ENCODE measurements at places on chromosomes 13 and 19.

GRCh38 chr19:8529369-8530006 is 15.5 kb upstream of the ZNF414 start:
- no peak for DNase-seq

- DNase-seq: no peak
Measured at GRCh38 chr13:50122455-50122854, 107.2 kb downstream of the KCNRG start.

DNA sequence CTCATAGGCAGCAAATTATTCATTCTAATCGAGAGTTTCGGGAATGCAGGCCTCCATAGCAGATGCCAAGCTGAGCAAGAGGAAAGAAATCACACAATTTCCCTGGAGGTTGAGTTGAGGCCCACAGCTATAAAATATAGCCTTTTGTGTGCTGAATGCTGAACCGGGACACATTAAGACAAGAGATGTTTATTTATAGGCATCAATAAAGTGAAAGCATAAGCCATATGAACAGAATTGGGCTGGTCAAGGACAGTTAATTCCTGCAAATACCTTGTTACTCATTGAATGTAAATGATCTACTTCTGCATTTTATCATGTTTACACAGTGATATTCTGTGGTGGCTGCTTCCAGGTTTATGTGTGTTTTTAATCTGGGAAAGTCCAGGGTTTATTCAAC is 461.7 kb downstream of the KLF12 start:
- DNase-seq: no peak

DNA sequence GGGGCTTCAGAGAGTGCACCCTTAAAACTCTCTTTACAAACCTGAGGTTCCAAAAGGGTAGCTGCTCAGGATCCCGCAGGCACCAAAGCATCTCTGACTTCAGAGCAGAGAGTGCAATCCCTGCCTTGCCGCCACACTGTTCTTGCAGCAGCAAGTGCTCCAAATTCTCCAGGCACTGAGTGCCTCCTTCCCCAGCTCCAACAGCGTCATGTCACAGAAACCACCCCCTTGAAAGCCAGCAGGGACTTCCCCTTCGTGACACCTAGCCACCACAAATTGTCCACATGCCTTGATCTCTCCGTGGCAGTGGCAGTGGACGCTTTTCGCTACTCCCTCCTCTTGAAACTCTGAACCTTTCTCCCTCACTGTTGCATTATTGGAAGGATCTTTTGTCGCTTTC is 39.9 kb downstream of the MBNL2 start:
- no peak for DNase-seq

DNA sequence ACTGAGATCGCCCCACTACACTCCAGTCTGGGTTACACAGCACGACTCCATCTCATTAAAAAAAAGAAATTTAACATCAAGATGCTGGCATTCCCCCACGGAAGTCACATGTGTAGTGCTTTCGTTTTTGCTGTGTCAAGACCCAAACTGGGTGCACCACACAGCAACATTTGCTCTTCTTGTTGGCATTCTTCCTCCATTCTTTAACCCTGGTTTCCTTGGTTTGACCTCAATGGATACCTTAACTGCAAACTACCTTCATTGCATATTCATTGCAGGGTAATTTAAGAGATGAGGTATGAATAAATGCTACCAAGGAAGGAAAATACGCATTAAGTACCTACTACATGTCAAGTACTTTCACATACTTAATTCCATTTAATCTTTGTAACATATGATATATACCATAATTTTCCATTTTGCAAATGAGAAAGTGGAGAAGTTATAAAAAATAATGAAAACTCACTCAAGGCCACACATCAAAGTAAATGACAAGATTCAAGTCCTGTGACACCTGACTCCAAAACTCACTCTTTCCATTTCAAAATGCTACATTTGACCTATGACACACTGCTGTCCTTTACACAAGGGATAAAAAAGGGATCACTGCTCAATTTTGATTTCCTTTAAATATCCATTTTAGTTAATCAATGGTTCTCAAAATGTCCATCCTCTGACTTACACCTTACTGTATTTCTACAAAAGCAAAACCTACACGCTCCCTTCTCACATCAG is 59.2 kb downstream of the STK24 start:
- no peak for DNase-seq

DNA sequence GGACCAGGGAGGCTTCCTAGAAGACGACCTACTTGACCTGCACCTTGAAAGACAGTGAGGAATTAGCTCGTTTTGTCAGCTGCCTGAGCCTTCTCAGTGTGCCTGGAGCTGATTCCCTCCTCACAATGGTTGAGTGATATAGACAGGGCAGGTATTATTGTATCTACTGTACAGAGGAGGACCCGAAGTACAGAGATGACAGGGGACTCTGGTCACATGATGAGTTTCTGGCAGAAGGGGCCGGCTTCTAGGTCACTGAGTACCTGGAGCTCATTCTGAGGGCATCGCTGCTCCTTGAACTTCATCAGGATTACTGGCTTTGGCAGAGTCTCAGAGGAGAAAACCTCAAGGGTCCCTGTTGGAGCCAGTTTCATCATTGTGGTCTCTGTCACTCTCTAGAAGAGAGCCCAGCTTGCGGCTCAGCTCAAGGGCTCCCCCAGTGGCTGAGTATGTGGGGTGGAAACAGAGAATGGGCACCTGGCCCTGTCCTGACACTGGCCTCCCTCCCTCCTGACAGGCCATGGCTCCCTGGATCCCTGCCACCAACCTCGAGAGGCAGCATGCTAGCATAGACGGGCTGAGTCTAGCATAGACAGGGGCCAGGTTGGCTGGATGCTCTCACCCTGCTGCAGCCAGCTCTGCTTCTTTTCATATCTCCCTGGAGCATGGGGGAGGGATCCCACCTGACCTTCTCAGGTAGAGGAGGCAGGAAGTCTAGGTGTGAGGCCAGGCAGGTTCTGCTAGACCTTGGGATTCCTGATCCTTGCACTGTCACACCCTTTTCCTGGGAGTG is 38.7 kb downstream of the NFIX start:
- peak; percentile 65 for DNase-seq

DNA sequence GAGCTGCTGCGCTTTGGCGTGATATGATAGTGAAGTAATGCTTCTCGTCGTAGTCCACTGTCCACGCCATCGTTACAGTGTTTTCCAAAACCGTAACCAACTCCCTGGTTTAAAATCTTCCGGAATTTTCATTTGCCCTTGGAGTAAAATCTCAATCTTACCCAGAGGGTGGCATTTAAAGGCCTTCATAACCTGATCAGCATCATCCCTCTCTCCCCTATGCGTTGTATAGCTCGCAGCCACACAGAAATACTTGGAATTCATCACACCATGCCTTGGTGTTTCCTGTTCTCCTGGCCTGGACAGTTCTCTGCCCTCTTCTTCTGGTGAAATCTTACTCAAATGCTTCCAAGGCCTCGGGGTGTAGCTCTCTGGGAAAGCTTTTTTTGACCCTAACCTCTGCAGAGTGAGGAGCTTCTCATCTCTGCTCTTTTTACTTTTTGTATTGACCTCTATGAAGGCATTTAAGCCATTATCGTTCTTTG is 839 bp downstream of the MPHOSPH8 start:
- DNase-seq: peak; percentile 70

DNA sequence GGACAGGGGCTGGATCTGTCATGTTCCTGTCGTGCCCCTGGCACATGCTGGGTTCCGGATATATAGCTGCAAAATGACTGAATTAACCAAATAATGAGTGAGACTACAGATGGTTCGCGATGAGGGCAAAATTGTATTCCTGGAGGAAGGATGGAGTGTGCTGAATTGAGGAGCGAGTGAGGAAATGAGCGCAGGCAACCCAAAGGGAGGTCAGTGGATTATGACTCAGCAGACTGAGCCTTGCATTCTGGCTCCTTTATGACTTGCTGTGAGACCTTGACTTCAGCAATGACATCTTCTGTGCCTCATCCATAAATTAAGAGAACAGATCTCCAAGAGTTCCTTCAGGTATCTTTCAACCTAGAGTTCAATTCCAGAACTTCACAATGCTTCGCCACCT is 115.0 kb upstream of the CLDN10 start:
- no peak for DNase-seq

DNA sequence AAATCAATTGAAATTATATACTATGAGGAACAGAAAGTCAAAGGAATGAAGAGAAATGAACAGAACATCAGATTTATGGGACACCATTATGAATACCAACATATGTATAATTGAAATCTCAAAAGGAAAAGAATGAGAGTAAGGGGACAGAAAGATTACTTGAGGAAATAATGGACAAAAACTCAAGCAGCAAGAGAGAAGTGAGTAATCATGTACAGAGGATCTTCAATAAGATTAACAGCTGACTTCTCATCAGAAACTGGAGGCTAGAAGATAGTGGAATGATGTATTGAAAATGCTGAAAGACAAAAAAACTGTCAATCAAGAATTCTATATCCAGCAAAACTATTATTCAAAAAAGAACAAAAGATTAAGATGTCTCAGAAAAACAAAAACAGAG is 10.4 kb downstream of the MTUS2 start:
- DNase-seq: no peak

DNA sequence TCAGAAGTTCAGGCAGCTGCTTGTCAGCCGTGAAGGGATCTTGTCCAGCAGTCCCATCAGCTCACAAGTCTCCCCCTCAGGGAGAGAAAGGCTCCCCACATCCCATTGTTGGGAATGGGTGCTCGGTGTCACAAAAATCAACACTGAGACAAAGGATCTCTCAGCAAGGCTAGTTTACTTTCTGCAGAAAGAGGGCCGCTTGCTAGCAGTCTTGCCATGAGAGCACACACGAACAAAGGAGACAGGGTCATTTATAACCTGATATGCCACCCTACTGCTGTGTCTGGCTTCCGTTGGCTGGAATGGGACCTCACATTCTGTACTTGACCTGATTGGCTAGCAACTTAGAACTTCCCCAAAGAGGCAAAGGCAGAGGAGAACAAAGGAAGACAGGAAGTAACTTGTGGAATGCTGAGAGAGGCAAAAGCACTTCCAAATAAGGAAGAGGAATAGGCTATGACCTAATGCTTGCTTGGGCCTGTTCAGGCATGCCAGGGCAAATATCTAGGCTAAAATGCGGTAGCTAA is 8.7 kb upstream of the IGFL3 start:
- DNase-seq: peak; percentile 95

GRCh38 chr13:79508224-79508961 is 27.4 kb downstream of the NDFIP2 start:
- no peak for DNase-seq

- DNase-seq: no peak
Measured at GRCh38 chr19:4641132-4641531, 1.8 kb downstream of the TNFAIP8L1 start.

- peak; percentile 57 for DNase-seq
Measured at GRCh38 chr19:41588497-41589209, 12.7 kb downstream of the CEACAM21 start.

GRCh38 chr19:6481541-6482342 is at the start of gene DENND1C:
DENND1C (minus strand) TSS chr19:6481787; CDS start chr19:6481695, 92 bp downstream.
- peak; percentile 18 for DNase-seq

- no peak for DNase-seq
Measured at GRCh38 chr13:34322014-34322742, 504.2 kb downstream of the RFC3 start.

- peak; percentile 11 for DNase-seq
Measured at GRCh38 chr13:72004784-72005374, 137.9 kb upstream of the DACH1 start.

- DNase-seq: no peak
Measured at GRCh38 chr13:93397619-93398018, 171.0 kb downstream of the GPC6 start.

GRCh38 chr19:48830088-48830487 is 6.2 kb downstream of the HSD17B14 start:
- DNase-seq: no peak

DNA sequence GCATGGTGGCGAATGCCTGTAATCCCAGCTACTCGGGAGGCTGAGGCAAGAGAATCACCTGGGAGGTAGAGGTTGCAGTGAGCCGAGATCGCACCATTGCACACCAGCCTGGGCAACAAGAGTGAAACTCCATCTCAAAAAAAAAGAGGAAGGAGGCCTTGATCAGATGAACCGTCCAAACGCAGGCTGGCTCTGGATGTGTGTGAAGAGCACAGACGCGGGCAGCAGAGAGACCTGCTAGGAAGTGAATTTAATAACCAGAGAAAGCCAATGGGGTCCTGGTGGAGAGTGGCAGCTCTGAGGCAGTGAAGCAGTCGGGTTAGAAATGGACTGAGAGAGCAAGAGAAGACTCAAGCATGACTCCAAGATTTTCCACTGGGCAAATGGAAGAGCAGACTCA is 136.5 kb downstream of the RNF17 start:
- DNase-seq: no peak

DNA sequence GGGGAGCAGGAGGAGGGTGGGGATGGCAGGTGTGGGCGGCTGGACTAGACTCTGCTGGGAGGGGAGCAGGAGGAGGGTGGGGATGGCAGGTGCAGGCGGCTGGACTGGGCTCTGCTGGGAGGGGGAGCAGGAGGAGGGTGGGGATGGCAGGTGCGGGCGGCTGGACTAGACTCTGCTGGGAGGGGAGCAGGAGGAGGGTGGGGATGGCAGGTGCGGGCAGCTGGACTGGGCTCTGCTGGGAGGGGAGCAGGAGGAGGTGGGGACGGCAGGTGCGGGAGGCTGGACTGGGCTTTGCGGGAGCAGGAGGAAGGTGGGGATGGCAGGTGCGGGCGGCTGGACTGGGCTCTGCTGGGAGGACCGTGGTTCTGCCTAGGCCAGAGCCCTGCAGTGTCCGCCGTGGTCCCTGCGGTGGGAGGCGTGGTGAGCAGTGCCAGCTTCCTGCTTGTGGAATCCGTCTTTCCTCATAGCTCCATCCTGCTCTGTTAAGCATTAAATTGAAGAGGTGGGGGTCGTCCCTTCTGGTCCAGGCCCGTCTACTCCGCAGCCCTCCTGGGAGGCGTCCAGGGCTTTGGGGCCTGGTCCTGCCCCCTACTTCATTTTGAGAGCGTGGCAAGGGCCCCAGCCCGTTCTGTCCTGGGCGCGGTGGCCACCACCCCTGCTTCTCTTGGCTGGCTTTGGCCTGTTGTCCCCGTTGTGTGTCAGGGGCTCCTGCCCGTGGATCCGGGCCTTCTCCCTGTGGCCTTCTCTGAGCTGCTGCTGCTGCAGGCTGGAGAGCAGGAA is 4.7 kb downstream of the SPPL2B start:
- no peak for DNase-seq

DNA sequence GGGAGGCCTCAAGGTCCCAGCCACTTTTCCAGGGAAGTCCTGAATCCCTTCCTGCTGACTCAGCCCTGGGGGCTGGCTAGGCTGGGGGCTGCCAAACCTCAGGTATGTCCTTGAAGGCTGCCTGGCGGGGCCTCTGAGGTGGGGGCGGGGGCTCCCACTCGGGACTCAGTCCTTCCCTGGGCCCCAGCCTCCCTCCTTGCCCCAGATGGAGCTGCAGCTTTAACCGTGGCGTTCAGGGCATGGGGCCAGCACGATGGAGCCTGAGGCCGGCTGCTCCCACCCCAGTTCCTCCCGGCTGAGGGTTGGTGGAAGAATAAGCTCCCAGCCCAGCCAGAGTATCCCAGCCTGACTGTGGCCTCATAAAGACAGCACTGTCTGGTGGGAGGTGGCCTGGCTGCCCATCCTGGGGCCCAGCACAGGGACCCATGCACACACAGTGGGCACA is 12.4 kb downstream of the CILP2 start:
- DNase-seq: peak; percentile 61
